Fibroblast of skin of left quadriceps (primary cell): ENCODE measurements at places on chromosomes 5 and 9.
A peak's percentile ranks its signal among the peaks of the same experiment; 100 is the strongest.

DNA sequence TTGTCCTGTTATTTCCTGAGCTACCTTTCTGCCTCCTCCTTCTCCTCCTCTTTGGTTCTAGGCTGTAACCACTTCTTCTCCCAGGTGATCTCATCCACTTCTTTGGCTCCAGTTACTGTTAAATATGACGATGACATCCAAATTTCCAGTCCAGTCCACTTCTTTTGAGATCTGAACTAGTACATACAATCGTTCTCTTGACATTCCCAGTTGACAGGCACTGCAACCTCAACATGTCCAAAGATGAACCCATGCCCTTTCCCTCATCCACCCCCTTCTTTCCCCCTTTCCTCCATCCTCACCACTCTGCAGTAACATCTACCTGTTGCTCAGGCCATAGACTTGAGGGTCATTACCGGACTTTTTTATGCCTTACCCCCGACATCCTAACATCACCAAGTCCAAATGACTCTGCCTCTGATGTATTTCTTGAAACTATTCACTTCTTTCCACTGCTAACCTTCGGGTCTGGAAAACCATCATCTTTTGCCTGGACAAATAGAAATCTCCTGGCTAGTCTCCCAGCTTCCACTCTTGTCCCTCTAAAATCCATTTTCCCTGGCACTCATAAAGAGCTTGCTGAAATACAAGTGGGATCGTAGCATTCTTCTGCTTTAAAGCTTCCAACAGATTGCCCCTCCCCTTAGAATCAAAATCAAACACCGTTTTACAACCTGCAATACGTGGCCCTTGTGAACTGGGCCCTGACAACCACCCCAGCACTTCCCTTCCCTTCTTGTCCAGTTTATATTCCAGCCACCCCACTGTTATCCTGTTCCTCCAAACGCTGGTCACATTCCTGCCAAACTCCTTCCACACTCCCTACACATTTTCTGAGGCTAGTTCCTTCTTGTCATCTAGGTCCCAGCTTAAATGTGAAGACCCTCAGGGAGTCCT lies 31.5 kb downstream of the KLF9 start:
- no peak for DNase-seq

GRCh38 chr5:57004800-57005199 lies 52.9 kb upstream of the MIER3 start:
- no peak for DNase-seq

DNA sequence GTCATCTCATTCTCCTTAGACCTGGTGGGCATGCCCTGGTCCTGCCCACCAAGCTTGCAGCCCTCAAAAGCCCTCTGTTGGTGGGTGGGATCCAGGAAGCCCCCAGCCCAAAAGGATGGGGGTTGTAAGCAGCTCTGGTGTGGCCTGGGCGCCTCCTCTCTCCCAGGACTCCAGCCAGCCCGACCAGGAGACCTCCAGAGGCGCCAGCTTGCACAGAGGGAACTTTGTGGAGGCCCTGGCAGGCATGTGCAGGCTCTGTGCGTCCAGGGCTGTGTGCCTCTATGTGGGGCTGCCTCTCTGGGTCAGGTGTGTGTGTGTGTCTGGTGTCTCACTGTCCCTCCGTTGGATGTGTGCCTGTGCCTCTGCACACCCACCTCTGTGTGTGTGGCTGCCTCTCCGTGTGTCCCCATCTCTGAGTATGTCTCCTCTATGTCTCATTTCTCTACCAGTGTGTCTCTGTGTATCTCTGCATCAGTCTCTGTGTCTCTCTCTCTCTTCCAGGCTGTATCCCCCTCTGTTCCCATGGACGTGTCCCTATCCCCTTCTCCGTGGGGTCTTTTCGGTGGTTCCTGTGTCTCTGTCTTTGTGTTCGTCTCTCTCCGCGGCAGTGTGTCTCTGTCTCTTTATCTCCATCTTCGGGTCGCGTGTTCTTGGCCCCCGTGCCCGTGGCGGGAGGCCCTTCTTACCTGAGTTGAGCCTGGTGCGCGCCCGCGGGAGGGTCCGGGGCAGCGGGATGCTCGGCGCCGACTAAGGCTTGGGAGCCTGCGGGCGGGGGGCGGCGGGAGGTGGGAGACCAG lies 501 bp downstream of the ENHO start:
- DNase-seq, result no peak

DNA sequence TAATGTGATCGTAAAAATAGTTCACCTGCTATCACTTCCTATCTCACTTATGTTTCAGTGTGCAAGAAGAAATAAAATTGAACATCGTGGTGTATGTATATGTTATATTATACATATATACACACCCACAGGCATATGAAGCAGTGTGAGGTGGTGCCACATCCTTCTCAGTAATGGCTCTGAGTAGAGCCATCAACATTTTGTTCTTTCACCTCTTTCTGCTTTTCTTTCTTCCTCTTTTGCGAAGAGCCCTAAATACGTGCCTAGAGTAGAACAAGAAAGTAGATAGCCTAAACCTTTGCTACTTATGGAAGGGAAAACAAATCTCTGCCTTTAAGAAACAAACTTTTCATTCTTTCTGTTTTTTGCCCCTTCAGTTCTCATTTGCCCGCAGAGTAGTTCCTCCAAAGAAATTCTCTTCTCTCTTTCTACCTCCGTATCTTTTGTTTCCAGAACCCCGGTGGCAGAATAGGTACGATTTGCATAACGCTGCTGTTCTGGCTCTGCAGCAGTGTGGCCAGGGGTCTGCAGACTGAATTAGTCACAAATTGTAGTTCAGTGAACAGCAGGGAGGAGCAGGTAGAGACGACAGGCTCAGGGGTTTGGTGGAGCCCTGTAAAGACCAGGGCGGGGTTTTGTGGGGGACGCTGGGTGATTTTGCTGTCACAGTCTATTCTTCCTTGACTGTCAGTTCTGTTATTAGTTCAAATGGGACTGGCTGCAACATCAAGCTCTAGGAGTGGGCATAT lies 40.5 kb upstream of the PJA2 start:
- DNase-seq, result no peak

GRCh38 chr5:167582886-167583285 lies 708.6 kb upstream of the WWC1 start:
- DNase-seq, result peak; percentile 27

DNA sequence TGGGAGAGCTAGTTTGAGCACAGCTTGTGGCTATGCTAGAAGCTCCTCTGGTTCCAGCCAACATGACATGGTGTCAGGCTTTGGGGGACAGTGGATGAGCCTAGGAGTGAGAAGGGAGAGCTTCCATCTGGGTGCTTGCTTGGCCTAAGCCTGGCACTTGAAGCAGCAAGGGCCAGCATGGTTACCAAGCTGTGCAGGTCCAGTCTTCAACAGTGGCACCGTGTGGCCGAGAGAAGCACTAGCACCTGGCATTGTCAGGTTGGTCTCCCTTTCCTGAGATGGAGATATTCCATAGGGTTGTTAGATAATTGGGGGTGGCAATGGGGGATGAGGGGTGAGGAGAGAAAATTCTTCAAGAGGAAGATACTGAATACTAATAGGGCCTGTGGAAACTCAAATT lies 261.9 kb downstream of the PBX3 start:
- no peak for DNase-seq

DNA sequence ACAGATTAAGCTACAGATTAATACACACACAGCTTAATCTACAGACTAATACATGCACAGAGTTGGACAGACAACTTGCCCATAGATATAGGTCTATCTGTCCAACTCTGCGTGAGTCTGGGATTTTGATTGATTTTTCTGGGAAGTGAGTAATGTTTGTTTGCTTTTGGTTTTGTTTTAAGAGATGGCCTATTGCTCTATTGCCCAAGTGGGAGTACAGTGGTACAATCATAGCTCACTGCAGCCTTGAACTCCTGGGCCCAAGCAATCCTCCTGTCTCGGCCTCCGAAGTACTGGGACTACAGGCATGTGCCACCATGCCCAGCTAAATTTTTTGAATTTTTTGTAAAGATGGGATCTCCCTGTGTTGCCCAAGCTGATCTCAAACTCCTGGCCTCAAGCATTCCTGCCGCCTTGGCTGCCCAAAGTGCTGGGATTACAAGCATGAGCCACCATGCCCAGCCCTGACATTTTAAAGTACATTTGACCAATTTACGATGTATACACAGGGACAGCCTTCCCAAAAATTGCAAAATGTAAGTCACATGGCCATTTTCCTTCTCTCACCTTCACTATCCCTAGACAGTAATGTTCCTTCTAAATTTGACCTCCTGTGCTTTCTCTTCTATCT lies 50.8 kb downstream of the PAPPA start:
- DNase-seq, result no peak

DNA sequence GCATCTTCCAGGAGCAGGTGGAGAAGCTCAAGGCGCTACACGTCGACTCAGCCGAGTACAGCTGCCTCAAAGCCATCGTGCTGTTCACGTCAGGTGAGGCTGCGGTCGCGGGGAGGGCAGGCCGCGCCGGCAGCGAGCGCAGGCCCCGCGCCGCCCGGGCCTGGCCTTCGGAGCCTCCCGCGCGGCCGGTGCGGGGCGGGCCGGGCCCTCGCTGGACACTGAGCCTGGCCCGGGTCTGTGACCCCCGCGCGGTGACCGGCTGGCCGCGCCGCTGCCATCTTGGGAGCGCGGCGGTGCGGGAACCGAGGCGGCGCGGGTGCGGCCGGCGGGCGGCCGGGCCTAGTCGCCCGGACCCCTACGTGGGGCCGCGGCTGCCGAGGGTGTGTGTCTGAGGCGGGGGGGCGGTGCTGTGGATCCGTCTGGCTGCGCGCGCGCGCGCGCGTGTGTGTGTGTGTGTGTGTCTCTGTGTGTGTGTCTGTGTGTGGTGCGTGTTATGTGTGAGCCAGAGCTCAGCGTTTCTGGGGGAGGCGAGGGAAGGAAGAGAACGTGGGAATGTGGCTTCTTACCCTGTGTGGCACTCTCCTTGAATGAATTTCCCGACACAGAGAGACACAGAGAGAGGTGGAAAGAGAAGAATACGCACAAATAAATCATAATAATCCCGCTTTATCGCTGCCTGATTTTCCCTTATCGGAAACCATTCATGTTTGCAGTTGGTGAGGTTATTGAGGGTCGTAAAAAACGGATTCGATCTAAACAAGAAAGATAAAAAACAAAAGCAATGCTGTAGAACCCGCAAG lies 5.5 kb downstream of the NR2F1 start:
- no peak for DNase-seq

GRCh38 chr5:135443161-135443960 lies 3.8 kb downstream of the DCANP1 start:
- no peak for DNase-seq

- DNase-seq, result no peak
Measured at GRCh38 chr9:3397766-3398165, 128.0 kb downstream of the RFX3 start.

- DNase-seq, result peak; percentile 42
Measured at GRCh38 chr9:116193636-116194035, 40.0 kb downstream of the PAPPA start.

DNA sequence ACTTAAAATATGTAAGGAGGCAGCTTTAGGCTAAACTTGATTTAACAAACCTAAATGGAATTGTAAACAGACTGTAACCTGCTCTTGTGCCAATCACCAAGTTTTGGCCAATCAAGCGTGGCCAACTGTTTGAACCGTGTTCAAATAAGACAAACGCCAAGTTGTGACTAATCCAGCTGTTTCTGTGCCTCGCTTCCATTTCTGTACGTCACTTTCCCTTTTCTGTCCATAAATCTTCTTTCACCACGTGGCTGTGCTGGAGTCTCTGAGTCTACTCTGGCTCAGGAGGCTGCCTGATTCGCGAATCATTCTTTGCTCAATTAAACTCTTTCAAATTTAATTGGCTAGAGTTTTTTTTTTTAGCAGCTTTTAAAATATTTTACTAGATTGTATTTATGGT lies 71.3 kb downstream of the LIX1 start:
- DNase-seq, result peak; percentile 45

- no peak for DNase-seq
Measured at GRCh38 chr5:143063175-143063970, 293.2 kb downstream of the ARHGAP26 start.

DNA sequence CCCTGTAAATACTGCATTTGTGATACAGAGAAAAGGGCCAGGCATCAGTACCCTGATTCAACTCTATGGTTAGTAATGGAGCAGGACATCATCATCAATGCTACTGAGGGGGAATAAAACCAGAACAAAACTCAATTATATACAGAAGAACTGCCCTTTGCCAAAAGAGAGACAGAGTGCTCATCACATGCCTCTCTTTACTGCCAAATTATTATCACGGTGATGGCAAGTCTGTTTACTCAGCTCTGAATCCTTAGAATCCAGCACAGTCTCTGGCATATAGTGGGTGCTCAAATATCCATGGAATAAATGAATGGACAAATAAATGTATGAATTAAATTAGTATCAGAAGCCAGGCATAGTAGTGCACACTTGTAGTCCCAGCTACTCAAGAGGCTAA lies 130.2 kb downstream of the TTC39B start:
- DNase-seq, result no peak

DNA sequence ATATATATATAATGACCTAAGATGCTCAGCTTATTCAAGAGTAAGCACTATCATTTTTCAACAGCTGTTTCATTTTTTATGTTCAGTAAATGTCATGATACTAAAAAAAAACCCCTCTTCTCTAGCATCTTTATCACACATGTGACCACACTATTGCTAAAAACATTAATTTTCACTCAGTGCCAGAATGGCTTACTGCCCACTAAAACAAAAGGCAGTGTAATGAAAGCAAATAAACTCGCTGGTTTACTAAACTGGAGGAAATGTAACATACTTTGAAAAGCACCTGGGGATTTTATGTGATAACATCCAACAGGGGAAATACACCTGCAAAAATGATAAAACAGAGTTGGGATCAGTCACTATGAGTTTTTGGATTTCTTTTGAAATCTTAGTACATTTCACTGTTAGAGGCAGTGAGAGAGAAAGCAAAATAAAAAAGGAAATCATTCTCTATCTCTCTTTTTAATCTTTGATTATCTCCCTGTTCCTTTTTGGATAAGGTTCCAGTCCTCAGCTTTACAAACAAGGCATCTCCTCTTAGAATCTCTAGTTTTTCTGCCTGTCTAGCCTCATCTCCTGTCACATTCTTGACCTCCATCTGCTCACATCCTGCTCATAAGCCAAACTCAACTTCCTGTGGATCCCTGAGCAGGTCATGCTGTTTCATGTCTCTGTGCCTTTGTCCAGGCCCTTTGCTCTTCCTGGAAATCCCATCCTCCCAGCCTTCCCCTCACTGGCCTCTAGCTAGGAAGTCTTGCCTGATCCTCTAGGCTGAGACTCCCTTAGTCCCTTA lies 338.0 kb downstream of the MAN2A1 start:
- no peak for DNase-seq

DNA sequence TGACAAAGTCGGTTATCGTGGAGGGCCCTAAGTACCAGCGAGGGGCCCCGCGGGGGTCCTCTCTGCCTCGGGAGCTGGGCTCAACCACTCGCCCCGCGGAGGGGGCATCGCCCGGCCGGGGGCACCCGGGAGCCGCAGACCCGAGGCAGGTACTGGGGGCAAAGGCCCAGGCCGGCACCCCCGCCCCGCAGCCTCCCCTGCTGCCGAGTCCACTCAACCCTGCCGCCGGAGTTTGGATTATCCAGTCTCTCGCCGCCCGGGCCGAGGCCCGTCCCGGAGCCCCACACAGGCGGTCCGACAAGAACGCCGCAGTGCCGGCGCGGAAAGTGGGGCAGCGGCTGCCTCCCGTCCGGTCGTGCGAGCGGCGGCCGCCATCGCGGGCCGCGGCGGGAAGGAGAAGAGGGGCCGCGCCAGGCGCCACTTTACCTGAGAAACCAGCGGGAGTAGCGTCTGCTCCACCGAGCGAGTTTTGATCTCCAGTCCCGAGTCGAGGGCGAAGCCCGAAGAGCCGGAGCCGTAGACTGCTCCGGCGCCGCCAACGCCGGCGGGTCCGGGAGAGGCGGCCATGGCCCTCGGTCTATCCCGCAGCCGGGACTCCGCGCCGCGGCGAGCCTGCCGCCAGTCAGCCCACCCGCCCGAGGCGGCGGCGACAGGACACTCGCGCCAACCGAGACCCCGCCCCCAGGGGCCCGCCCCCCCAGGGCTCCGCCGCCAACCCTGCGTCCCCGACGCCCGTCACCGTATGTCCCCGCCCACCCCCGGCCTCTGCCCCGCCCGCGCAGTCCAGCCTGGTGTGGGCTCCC lies at the start of gene CTNNAL1:
TSS of gene CTNNAL1 (minus strand) at position 624 of the 803 bp plus-strand sequence. CDS start at position 567, 57 bp downstream.
- DNase-seq, result peak; percentile 70
